ENCODE measurements at places on chromosomes 2 and 18.

- no peak for DNase-seq
Measured at GRCh38 chr2:212227755-212228154, 310.8 kb downstream of the ERBB4 start.

GRCh38 chr18:22342625-22343024 is 75.1 kb downstream of the CTAGE1 start:
- no peak for DNase-seq

- DNase-seq: no peak
Measured at GRCh38 chr2:168758970-168759820, 43.2 kb upstream of the NOSTRIN start.

DNA sequence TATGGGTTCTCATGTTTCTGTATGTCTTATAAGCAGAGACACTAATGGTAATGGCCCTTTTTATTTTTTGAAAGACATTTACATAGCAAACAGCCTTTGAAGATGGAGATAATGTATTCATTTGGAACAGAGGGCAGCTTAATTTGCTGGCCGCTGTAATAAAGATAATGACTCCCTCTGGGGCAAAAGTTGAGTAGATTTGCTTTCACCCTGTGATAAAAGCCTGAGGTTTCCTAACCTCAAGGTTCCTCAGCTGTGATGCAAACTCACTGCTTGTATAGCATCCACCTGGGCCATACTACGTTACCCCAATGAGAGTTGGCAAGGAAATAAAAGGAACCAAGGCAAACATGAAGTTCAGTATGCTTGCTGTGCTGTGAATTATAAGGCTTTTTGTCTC is 54.8 kb downstream of the TEX51 start:
- DNase-seq: no peak

- no peak for DNase-seq
Measured at GRCh38 chr2:142545036-142545435, 332.4 kb upstream of the KYNU start.

GRCh38 chr18:79625195-79625923 is 54.2 kb upstream of the CTDP1 start:
- peak; percentile 37 for DNase-seq

All from mesenteric fat pad (tissue), 1 donor.